ENCODE measurements at places on chromosomes 2 and 18.

GRCh38 chr2:241074901-241075540 lies 27.1 kb downstream of the MTERF4 start:
- DNase-seq = no peak

GRCh38 chr2:126699018-126699417 lies 43.1 kb downstream of the GYPC start:
- DNase-seq = no peak

- no peak for DNase-seq
Observed at GRCh38 chr2:217124050-217124449, 264.2 kb upstream of the TNP1 start.

DNA sequence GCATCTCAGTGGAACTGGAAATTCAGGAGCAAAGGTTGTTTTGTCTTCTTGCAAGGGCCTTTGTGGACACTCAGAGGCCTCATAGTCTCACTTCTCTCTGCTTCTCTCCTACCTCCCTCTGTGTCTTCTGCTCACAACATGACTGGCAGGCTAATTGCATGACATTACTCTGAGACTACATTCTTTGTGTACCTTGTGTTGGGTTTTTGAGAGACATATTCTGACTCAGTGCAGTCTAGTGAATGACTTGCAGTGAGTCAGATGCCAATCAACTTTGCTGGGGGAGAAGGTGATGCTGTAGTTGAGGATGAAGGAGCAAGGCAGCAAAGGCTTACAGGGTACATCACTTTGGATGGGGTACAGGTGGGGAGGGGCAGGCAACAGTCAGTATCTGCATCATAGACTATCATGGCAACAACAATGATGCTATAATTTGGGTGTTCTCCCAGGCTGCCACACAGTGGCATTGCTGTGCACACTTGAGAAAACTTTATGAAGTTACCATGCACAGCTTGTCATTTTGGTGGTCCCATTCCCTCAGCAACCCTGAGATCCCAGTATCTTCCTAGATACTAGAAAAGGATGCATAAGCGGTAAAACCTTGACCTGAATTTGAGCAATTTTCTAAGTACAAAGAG lies 69.3 kb upstream of the SLC16A14 start:
- DNase-seq = no peak

DNA sequence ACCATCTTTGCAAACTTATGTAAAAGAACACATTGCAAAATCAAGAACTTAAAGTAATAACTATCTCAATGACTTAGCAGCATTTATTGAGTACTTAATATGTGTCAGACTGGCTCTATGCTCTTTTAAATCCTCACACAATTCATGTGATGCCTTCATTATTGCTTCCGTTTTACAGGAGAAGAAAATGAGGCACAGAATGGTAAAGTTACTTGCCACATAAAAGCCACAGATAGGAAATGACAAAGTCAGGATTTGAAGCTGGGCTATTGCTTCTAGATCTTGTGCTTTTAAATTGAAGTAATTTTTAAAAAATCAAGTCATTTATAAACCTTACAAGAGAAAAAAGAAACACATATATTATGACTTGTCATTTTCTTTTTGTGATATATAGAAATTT lies 174.2 kb downstream of the WDR7 start:
- no peak for DNase-seq

DNA sequence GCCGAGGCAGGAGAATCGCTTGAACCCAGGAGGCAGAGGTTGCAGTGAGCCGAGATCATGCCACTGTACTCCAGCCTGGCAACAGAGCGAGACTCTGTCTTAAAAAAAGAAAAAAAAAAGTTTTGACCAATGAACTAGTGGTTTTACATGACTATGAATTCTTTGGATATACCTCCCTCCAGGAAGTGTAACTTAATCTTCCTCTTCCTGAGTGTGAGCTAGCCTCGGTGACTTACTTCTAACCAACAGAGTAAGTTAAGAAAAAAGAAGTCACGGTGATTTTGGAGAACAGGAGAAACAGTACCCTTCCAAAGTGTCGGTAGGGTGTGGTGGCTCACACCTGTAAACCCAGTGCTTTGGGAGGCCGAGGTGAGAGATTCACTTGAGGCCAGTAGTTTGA lies 7.1 kb downstream of the TIA1 start:
- DNase-seq = no peak

DNA sequence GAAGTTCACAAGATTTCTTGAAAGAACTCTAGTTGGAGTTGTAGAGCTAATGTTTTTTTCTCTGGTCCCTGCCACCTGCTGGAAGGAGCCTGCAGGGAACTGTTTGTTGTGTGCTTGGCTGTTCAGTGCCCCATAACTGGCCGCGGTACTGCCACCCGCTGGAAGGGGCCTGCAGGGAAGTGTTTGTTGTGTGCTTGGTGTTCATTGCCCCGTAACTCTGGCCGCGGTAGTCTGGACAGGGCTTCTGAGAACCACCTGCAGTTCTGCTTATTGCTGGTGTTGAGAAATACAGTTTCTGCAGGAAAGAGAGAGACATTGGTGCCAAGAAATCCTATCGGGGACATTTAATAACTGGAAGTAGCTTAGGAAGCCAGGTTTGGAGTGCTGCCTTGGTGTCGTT lies 58.1 kb downstream of the AGAP1 start:
- DNase-seq = no peak

DNA sequence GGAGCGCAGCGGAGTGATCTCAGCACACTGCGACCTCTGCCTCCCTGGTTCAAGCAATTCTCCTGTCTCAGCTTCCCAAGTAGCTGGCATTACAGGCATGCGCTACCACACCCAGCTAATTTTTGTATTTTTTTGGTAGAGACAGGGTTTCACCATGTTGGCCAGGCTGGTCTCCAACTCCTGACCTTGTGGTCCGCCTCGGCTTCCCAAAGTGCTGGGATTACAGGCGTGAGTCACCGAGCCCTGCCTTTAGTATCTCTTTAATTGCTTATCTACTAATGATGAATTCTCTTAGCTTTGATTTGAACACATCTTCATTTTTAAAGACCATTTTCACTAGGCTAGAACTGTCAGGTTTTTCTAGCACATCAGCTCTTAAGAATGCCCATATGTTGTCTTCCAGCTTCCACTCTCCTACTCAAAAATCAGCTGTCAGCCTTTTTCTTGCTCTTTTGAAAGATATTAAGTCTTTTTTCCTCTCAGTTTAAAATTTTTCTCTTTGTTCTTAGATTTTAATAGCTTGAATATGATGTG lies 16.1 kb upstream of the MFSD2B start:
- no peak for DNase-seq

- DNase-seq = no peak
Observed at GRCh38 chr2:147855977-147856376, 11.1 kb downstream of the ACVR2A start.

- peak; percentile 27 for DNase-seq
Observed at GRCh38 chr2:24050041-24050979, 769 bp downstream of the FKBP1B start.

- DNase-seq = no peak
Observed at GRCh38 chr18:7616661-7617060, 49.5 kb downstream of the PTPRM start.

GRCh38 chr2:3981446-3981987 lies 278.1 kb downstream of the DCDC2C start:
- DNase-seq = no peak

- peak; percentile 52 for DNase-seq
Observed at GRCh38 chr2:216283038-216283900, 89.0 kb downstream of the MARCHF4 start.

- no peak for DNase-seq
Observed at GRCh38 chr2:42132191-42132965, 36.8 kb upstream of the EML4 start.

DNA sequence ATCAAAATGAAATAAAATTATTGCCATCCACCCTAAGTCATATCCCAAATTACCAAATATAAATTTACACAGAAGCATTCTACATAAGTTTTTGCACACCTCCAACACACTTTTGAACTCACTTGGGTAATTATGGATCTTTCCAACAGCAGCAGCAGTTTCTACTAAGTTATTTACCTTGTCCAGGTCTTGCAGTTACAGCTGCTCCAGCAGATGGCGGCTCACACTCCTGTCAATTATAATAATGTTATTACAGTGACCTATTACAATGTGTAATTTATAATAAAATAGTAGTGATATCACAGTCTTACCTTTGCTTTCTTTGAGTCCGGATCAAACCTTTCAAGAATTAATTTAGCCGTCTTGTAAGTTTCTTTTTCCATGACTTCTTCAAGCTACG lies 37.9 kb downstream of the LNPK start:
- no peak for DNase-seq

DNA sequence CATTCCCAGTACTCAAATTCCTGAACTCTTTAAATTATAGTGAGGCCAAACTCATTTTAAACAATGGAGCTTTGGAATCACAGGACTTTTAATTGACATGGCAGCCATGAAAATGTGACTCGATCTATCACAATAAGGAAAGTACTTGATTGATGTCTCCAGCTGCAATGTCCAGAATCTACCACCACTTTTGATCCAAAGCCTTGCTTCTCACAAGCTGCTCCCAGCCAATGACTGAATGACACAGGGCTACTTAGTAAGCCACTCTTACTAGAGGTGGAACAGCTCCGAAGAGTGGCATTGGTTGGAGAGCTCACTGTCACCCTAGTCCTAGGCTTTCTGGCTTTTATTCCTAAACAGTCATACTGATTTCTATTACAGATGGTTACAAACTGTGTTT lies 270.1 kb downstream of the IRS1 start:
- DNase-seq = no peak

DNA sequence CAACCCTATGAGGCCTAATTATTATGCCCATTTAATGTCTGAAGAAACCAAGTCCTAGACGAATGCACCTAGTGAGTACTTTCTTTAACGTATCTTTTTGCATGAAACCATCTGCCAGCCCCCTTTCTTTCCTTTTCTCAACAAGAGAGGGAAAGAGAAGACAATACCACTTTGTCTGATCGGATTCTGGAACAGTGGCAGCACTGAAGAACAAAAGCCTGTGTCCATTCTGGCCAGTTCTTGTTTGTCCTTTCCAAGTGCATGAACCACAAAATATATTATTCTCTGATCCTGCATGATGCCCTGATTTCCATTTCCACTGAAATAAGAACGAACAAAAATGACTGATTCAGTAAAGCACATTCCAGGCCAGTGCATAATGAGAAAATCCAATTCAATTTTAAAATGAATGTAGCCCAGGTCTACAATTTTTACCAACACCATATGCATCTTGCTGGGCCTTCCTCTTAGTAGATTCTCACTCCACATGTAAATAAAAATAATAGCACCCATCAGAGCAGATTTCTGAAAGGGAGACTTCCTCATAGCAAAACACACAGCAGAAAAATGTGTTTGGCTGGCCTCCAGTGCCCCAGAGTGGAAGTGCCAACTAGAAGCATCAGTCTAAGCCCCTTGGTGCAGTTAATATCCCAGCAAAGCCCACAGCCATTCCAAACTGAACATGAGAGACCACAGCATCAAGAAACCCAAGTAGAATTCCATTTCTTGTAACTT lies 422.6 kb upstream of the ID2 start:
- no peak for DNase-seq

- DNase-seq = no peak
Observed at GRCh38 chr2:150878356-150878755, 383.3 kb downstream of the RBM43 start.

DNA sequence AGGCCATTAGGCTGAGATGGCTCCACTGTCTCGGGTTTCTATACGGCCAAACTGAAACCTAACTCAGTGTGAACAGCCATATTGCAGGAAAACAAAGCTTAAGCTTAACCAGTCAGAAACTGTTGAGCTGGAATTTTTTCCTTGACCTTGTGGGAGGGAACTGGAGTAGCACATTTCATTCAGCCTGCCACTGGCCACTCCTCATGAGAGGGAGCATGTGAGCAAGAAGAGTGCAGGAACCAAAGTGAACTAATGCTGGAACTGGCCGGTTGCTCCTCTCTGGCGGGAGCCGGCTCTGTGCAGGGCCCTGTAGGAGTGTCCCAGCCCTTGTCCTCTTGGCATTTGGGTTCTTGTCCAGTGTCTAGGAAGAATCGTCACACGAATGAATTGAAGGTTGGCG lies 5.9 kb upstream of the POLE4 start:
- no peak for DNase-seq

DNA sequence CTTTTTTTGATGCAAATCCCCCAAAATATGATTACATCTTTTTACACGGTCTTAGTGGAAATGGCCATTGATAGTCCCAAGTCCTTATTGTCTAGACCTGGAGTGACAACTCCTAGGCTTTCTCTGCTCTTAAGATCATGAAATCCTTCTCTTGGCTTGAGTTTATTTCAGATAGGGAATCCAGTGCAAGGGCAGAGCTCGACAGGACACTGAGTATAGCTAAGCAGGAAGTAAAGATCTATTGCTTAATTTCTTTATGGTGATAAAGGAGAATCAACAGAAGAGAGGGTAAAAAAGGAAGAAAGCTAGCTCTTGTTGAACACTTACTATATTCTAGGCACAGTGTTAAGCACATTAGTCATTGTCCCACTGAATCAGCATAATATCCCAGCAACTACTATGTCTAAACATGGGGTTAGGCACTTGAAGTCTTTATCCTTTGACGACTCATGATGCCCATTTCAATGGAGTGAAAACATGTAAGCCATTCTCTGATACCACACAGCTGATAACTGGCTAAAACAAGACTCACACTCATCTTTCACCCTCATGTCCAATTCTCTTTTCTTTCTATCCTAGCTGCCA lies 74.1 kb upstream of the LRATD1 start:
- no peak for DNase-seq

DNA sequence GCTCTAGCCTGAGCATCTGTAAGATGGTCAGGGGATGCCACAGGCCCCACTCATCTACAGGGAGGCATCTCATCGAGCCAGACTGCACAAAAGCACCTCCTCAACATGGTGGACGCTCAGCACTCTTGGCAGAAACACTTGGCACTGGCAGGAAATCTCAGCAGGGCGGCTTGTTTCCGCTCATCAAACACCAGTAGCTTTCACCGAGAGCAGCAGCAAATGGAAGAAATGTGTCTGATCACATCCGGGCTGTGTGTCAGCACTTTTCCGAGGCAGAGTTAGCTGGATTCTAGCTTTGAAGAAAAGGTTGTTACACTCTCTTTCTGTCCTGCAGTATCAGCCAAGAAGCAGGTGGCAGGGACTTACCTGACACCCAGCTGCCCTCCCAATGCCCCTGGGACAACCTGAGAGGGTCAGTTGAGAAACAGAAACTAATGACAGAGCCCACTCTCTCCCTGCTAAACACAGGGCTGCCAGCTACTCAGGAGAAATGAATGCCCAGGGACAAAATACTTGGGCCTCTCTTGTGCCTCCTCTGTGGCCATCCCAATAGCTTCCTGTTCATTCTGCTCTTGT lies 68.9 kb upstream of the FZD7 start:
- peak; percentile 30 for DNase-seq

DNA sequence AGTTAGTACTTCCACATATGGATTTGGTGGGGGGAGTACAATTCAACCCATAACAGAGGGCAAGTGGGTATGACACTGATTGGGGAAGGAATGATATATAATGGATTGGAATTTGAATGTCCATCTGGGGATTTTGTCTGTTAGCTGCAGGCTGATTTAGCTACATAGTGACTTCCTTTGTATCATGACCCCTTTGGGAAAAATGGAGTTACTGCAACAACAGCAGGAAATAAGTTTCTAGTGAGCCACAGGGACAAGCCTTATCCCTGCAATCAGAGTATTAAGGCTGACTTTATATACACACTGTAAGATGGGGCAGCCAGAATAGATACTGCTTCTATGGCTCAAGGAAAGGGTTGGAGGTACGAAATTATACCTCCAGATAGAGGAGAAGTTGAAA lies 404.4 kb upstream of the MEIS1 start:
- no peak for DNase-seq

- DNase-seq = no peak
Observed at GRCh38 chr2:75982719-75983118, 272.0 kb upstream of the GCFC2 start.

- DNase-seq = no peak
Observed at GRCh38 chr18:34492652-34493051, 217.4 kb upstream of the DTNA start.

- no peak for DNase-seq
Observed at GRCh38 chr2:102025583-102026267, 34.0 kb downstream of the IL1R2 start.

All from stimulated activated CD4-positive, alpha-beta T cell treated with anti-CD3 and anti-CD28 coated beads, Interleukin-15, amount 100 ng/mL, for 24 hours (primary cell).